ENCODE measurements at places on chromosomes 7 and 10.

- DNase-seq = no peak
These were observed 439.7 kb downstream of the CCSER2 start for GRCh38 chr10:84768132-84768531.

DNA sequence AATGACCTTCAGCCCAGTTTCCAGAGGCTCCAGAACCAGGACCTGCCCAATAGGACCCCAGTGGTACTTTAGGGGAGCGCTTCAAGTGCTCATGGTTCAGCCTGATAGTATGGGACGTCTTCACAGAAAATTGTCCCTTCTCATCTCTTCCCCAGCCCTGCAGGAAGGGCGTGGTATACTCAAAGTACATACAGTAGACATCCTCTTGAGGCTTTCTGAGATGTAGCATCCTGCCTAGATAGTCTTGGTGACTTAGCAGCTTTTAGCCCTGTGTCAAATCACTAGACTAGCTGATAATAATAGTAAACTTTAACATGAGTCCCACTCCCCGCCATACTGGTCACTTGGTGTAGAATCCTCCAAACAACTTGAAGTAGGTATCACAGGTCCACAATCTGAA lies 193.2 kb downstream of the CYP26A1 start:
- DNase-seq = no peak

DNA sequence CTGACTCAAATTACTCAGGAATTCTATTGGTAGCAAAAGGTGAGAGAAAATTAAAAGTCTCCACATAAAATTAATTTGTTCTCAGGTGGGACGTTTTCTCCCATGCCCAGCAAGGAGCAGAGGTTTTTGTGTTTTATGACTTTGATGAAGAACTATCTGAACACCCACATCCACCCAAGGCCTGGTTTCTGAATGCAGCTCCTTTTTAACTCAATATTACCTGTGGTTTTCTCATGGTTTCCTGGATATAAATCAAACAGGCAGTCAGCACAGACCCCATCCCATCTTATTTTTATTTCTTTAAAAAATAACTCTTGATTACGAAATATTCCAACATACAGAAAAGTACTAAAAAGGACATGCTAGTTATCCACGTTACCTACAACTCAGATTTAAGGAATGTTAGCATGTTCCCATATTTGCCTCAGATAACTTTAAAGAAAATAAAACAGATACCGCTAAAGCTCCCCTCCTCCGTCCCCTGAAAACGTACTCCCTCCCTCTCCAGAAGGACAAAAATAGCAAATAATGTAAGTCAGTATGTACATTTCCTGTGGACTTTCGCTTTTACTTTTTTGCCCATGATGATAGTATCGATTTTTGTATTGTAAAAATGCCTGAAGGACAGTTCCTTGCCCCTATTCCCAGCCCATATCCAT lies 43.4 kb downstream of the GLI3 start:
- no peak for DNase-seq

DNA sequence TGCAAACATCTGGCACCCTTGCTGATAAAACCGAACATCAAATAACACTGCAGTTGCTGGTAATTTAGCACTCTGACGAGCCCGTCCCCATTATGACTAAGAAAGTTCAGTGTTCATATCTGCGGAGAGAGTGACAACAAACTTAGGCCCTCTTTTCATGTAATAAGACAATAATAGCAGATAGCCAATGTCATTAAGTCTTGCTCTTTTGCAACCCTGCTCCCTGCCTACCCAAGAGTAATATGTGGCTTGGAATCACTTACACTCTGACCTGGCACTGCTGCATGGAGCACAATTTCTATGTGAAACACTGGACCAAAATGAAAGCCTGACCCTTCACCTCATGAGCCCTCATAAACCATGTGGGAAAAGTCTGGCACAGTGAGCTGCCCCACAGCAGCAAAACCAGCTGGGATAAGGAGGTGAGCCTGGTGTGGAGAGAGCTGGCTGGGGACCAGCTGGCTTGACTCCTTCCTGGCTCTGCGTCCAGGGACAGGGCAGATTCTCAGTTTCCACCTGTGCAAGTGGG lies 86.5 kb downstream of the HIPK2 start:
- DNase-seq = no peak

- no peak for DNase-seq
These were observed 241.9 kb downstream of the PLXDC2 start for GRCh38 chr10:20058135-20058534.

DNA sequence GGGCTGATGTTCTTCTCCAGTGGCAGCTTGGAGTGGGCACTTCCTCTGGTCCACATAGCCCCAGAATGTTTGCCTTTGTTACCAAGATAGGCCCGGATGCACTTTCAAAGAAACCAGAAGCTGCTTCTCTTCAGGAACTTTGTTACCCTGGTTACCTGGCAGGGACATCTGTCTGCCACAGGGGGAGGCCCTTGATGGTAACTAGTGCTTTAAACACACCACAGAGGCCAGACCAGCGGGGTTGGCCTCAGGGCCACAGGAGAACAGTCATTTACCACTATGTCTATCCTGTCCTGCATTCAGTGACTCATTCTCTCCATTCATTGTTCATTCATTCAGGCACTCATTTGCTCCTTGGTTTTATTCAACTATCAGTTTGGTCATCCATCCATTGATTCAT lies 11.9 kb upstream of the PLEKHA1 start:
- no peak for DNase-seq

GRCh38 chr7:72336382-72336631 lies 75.8 kb downstream of the CALN1 start:
- no peak for DNase-seq

GRCh38 chr10:86261941-86262687 lies 104.5 kb downstream of the GRID1 start:
- DNase-seq = no peak

- DNase-seq = no peak
These were observed 78.4 kb downstream of the IPMK start for GRCh38 chr10:58189269-58189668.

GRCh38 chr10:63707254-63707910 lies 186.2 kb downstream of the REEP3 start:
- no peak for DNase-seq

GRCh38 chr7:99105756-99106155 lies 38.2 kb downstream of the SMURF1 start:
- no peak for DNase-seq

GRCh38 chr7:30859940-30860496 lies 51.6 kb upstream of the AQP1 start:
- DNase-seq = no peak

DNA sequence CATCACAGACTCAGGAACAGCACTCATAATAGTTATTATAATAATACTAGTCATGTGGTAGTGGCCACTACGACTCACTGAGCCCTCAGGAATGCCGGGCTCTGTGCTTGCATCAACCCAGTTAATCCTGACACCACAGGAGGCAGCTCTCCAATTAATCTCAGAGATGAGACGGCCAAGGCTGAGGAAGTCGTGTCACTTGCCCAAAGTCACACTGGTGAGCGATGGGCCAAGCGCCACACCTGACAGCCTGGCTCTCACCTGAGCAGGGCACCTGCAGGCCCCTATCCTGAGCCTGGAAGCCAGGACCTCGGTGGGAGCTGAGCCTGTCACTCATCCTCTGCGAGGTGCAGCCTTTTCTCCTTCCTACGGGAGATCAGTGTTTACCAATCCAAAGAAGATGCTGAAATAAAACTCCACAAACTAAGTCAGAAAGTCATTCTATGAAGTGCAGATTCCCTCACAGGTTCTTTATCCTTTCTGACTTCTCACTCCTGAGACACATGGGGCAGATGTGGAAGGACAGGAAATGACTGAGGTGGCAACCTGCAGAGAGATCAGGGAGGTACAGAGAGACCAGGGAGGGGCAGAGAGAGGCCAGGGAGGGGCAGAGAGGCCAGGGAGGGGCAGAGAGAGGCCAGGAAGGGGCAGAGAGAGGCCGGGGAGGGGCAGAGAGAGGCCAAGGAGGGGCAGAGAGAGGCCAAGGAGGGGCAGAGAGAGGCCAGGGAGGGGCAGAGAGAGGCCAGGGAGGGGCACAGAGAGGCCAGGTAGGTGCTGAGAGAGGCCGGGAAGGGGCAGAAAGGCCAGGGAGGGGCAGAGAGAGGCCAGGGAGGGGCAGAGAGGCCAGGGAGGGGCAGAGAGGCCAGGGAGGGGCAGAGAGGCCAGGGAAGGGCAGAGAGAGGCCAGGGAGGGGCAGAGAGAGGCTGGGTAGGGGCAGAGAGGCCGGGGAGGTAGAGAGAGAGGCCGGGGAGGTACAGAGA lies 38.5 kb downstream of the VIPR2 start:
- no peak for DNase-seq

- DNase-seq = no peak
These were observed 3.6 kb upstream of the GRID2IP start for GRCh38 chr7:6554848-6555247.

- no peak for DNase-seq
These were observed 13.4 kb upstream of the ERCC6 start for GRCh38 chr10:49552277-49552676.

GRCh38 chr7:120873401-120873800 lies 15.5 kb upstream of the TSPAN12 start:
- no peak for DNase-seq

GRCh38 chr7:130649004-130649790 lies 19.4 kb downstream of the COPG2 start:
- DNase-seq = no peak

- no peak for DNase-seq
These were observed 587 bp upstream of the GRK5 start for GRCh38 chr10:119206603-119207365.

GRCh38 chr7:73841689-73842066 lies 638 bp downstream of the METTL27 start:
- DNase-seq = no peak

All from stimulated activated CD4-positive, alpha-beta T cell treated with anti-CD3 and anti-CD28 coated beads, TNF-alpha, amount 100 ng/mL, for 4 hours (primary cell).